NCI-H2171 treated with DMSO at 0.1 percent for 48 hours (cell line): ENCODE measurements at places on chromosomes 3 and 15.

GRCh38 chr3:149571381-149571780 lies 86.4 kb downstream of the WWTR1 start:
- DNase-seq, result no peak

GRCh38 chr3:197001106-197001971 lies 28.3 kb downstream of the MELTF start:
- DNase-seq, result peak; percentile 30

GRCh38 chr15:56194035-56194434 lies 49.6 kb downstream of the RFX7 start:
- no peak for DNase-seq

DNA sequence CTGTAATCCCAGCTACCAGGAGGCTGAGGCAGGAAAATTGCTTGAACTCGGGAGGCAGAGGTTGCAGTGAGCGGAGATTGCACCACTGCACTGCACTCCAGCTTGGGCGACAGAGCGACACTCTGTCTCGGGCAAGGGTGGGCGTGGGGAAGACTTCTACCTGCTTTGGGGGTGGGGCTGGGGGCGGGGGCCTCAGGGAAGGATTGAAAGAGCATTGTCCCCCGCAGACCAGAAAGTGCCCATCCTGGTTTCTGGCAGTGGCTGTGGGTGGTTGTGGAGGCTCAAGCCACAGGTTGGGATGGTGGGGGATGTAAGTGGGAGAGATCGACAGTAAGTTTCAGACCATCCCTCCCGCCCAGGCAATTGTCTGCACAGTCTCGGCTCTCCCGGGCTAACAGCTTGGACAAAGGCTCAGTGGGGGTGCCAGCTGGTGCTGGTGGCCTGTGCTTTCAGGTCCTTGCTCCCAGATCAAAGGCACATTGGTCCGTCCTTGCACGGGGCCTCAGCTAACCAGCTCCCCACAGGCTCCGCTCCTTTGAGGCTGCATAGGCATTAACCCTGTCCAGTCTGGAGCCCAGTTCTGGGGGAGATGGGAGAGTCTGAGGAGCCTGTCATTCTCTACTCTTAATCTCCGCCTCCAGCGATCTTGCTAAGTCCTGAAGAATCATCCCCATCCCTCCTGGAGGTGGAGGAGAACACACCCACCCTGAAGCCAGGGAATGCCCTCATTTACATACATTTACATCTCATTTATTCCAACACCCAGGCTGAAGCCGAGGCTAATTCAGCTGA lies 8.6 kb downstream of the SCN5A start:
- DNase-seq, result no peak

DNA sequence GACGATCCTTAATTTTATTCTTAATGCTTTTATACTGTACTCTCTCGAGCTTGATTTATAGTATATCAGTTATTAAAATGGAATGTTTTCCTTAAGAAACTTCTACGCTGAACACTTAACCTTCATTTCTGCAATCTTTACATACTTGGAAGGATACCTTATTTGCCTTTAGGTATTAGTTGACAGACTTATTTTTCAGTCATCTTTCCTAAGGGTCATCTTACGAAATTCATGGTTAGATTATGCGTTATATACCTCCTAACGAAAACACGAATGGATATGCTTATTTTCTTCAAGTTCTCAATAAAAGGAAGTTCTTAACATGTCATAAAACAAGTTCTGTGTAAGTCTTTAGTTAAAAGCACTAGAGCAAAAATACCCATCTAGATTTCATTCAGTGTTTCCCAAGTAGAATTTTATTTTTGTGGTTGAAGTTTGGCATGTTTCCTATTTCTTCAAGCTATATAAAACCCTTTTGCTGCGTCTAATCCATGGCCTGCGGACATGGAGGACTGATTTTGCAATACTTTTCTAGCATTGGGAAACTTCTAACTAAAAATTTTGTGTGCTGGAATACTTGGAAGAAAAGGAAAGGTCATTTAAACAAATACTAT lies 231.3 kb downstream of the TP63 start:
- DNase-seq, result no peak

DNA sequence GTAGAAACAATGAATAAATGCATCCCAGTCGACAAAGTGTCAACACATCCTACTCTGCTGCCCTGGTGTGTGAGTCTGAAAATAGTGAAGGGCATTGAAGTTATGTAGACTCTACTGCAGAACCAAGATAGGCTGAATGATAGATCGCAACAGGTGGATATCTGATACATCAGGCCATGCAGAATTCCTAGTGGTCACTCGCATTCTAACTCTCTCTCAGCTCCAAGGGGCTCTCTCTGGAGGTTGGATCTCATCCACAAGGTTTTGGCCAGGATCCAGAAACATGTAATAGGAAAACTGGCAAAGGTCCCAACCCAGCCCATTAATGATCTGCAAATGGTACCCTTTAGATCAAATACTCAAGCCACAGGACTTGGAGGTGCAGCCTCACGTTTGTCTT lies 514.1 kb downstream of the MAGI1 start:
- no peak for DNase-seq

- peak; percentile 67 for DNase-seq
These were observed 583 bp upstream of the C3orf49 start for GRCh38 chr3:63818282-63819150.

- DNase-seq, result no peak
These were observed 41.6 kb upstream of the TASOR start for GRCh38 chr3:56724676-56725075.

GRCh38 chr3:15645740-15646501 lies 44.4 kb downstream of the BTD start:
- no peak for DNase-seq

DNA sequence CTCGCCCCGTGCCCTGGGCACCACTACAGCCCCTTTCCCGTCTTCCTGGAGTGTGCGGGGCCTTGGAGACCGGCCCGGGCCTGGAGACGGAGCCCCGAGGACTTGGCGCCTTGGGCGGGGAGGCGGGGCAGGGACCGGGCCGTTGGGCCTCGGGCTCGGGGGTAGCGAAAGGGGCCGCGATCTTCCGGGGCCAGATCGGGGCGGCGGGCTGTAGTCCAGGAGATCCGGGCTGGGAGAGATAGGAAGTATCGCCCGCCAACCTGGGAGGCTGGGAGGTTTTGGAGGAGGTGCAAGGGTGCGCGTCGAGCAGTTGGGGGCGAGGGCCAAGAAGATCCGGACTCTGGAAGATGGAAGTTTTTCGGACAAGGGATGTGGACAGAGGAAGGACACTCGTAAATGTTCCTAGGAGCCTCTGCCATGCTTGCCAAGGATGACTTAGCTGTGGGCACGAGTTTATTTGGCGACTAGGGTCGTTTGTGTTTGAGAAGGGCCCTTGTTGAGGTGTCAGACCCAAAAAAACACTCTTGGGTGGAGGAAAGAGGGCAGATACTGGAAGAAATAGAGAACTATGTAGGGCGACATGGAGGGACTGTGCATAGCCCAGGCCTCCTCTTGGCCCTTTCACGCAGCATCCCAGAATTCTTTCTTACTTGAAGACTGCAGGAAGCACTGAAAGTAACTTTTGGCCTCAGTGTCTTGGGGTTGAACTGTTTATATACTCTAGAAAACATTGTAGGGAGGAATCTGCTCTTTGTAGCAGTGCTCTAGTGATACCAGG lies 712 bp downstream of the RTF1 start:
- no peak for DNase-seq

- no peak for DNase-seq
These were observed 24.0 kb upstream of the ACP3 start for GRCh38 chr3:132293251-132293650.

DNA sequence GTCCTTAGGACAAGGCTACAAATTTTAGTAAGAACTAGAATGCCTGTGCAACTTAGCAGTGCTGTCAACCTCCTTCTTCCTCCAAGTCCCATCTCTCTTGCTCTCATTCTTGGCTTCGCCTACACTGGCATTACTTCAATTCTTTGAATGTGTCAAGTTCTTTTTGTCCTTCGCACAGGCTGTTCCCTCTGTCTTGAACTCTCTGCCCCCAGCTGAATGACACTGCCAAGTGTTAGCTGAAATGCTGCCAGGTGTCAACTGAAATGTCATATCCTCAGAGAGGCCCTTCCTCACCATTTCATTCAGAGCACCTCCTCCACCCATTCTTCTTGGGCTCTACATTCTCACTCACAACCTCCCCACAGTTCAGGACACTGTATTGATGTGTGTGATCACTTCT lies 48.8 kb upstream of the PSMD6 start:
- peak; percentile 19 for DNase-seq

- DNase-seq, result no peak
These were observed 33.4 kb downstream of the CPEB1 start for GRCh38 chr15:82613747-82614146.
